Sigmoid colon (tissue), 7 donors: ENCODE measurements at places on chromosomes 3 and 15. TPM values are rescaled to one million over a fixed set of nuclear protein-coding genes. Genes with fewer than 3 reads are reported as not detected.

Gene ALPK3
- total RNA-seq: 23.6 TPM

GRCh38 chr3:143283432-143284128, 164.0 kb downstream of the CHST2 start:
- DNase-seq: no peak

Gene LIPC
- total RNA-seq: 0.83 TPM

Gene VIPR1
- 9.6 TPM for total RNA-seq

GRCh38 chr3:133797396-133798105, 8.1 kb upstream of the SRPRB start:
- DNase-seq: no peak

DNA sequence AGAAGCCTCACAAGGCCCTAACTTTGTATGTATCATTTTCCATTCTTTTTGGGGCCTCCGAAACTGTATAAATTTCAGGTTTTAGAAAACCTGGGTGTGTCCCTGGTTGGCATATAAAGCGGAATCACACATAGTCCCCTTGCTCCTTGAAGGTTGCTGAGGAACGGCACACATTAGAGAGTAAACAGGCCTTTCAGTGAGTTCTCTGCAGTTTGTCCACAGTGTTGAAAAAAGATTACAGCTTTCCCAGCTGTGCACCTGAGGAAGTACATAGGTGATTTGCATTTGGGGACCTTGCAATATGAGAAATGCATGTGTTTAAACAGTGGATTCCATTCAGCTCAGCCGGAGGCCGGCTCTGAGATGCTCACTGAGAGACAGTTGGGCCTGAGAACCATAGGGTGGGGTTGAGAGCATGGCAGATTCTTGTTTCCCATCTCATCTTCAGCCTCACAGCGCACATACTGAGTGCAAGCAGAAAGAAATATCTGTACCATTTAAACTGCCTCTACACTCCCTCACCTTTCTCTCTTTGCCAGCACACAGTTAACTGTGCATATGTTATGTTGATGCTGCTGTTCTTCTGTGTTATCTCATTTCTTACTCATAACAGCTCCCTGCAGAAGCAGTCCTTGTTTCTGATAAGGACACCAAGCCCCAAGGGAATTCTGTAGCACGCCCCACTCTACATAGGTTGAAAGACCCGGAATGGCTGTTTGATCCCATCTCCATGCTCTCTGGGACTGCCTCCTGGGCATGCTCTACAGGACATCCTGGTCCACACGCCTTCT, 60.4 kb downstream of the BOC start:
- no peak for DNase-seq

DNA sequence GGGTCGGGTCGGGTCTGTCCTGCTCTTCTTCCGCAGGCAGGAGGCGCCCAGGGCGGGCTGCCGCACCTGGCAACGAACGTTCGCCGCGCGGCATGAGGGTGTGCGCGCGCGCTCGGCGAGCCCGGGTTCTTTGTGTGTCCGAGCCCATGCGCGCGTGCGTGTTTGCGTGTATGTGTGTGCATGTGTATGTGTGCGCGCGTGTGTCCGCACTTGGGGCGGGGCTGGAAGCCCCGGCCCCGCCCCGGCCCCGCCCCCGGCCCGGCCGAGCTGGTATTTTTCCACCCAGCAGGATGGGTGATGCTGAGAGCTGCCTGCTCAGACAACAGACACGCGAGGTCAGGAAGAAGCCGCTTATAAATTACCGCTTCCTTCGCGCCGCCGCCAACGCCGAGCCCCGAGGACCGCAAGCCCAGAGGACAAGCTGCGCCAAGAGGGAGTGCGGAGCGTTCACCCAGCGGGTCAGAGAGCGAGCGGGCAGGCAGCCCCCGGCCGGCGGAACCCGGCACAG, at the start of gene SLC6A6:
Gene SLC6A6 (plus strand): TSS at position 303 of the 508 bp plus-strand sequence. CDS start 41,029 bp downstream, outside the sequence.
- DNase-seq: peak; percentile 97

Gene POC1A
- 1.7 TPM for total RNA-seq

DNA sequence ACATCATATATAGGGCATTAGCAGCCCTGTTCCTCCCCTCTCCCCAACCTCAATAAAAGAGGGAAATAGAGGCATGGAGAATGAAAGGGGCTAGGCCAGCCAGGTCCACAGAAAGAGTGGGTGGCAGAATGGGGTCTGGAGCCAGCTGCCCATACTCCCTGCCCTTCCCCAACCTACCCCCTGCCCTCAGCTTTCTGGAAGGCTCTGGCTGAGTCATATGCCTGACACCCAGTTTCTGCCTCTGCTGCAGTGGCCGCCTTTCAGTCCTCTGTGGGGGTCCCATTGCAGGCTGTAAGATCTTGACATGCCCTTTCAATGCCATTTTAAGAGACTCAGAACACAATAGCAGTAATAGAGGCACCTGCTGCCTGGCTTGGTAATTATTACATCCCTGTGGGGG, 95.7 kb downstream of the LINGO1 start:
- DNase-seq: peak; percentile 32

DNA sequence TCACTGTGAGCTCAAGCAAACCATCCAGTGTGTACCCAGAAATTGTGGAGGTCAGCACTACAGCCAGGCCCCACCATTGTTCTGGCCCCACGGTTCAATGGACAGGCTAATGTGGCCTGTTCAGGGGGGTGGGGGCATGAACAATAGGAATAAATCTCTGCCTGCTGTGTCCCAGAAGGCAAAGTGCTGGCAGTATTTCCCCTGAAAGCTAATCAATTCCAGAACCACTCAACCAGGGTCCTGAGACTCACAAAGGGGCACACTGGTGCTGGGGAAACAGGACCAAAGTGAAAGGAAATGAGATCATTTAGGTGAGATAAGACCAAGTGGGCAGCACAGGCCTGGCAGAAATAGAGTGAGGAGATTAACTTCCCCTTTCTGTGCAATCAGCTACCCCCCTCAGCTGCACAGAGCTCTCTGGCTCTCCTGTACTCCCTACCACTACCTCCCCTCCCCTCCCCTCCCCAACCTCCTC, 11.5 kb downstream of the CRYGS start:
- DNase-seq: no peak

GRCh38 chr3:7410782-7411181, 549.9 kb downstream of the GRM7 start:
- no peak for DNase-seq

Gene SLCO3A1
- total RNA-seq: 3.7 TPM

GRCh38 chr3:160460033-160460432, 10.4 kb upstream of the TRIM59 start:
- DNase-seq: no peak

GRCh38 chr3:106130384-106131198, 261.8 kb upstream of the CBLB start:
- DNase-seq: no peak

- no peak for DNase-seq
These were observed 30.8 kb downstream of the CMSS1 start for GRCh38 chr3:99848433-99848832.
